K562 (cell line): ENCODE measurements at places on chromosomes 7 and 10.

- no peak for DNase-seq
Measured at GRCh38 chr7:31476073-31476745, 37.7 kb upstream of the ITPRID1 start.

GRCh38 chr7:107744345-107744750, 406 bp downstream of the CBLL1 start:
- no peak for DNase-seq

DNA sequence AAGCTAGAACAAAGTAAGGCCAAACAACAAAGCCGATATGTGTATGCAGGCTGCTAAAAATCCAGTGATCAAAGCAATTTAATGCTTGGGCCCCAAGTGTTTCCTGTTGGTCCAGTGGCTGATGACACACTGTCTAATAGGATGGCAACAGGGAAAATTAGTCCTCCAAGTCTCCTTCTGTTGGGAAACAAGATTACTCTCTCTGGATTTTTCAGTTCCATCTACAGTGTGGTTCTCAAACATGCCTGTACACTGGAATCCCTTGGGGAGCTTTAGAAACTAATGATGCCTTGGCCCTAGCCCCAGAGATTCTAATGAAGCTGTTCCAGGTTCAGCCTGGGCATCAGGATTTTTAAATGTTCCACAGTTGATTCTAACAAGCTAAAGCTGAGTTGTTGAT, 198.7 kb downstream of the AHR start:
- DNase-seq: no peak

DNA sequence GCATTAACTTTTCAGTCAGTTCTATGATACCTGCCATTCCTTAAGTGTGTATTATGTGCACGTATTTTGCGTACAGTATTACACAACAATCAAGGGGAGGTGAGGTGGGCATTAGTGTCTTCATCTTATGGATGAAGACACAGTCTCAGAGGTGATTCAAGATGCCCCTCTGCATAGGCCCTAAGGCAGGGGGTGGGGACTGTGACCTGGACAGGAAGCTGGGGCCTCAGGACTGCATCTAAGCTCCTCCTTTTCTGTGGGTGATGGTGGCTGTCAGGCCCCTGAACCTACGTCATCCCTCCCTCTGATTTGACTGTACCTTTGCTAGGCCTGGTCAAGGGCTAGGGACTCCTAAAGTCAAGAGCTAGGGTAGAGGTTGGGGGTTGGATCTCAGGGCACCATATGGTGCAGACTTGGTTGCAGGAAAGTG, 38.9 kb downstream of the HK1 start:
- peak; percentile 97 for DNase-seq
